ENCODE measurements at places on chromosomes 5 and 9.

DNA sequence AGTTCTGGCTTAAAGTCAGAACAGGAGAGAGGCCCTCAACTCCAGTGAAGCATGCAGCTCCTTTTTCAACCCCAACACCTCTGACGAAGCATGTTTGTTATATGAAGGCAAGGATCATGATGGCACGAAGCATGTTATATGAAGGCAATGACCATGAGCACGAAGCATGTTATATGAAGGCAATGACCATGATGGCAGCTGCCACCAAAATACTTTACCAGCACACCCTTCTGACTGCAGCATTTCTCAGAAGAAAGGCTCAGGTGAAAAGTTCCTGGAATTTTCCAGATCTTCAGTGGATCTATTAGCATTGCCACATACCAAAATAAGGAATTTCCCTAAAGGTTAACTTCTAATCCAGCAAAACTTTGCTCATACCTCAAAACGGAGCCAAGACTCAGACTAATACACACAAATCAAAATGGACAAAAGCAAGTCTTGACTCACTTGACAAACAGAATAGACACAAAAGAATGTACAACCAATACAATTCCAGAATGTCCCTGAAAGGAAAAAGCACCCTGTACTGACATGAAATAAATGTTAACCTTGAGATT, 217.4 kb downstream of the FANCC start:
- DNase-seq = no peak

- no peak for DNase-seq
Observed at GRCh38 chr9:105508530-105508929, 49.4 kb upstream of the FKTN start.

- DNase-seq = no peak
Observed at GRCh38 chr5:66329078-66329477, 185.0 kb downstream of the SREK1 start.

DNA sequence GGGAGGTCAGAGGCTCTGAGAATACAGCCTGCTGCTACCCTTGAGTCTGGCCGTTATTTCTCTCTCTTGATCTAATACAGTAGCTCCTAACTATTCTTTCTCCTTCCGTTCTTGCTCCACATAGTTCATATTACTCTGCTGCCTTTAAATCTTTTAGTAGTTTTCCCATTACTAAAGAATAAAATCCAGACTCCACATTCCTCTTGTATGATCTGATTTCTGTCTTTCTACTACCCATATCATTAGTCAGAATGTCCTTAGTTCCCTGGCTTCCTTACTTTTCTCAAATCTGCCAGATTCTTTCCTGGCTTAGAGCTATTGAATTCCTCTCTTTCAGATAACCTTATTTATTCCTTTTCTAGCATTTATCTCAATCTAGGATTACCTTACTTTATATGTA, 40.0 kb downstream of the MARCHF6 start:
- DNase-seq = no peak

GRCh38 chr9:121840838-121841760, 189.7 kb downstream of the DAB2IP start:
- DNase-seq = no peak

GRCh38 chr5:148952097-148952867, 110.6 kb downstream of the SH3TC2 start:
- DNase-seq = no peak

DNA sequence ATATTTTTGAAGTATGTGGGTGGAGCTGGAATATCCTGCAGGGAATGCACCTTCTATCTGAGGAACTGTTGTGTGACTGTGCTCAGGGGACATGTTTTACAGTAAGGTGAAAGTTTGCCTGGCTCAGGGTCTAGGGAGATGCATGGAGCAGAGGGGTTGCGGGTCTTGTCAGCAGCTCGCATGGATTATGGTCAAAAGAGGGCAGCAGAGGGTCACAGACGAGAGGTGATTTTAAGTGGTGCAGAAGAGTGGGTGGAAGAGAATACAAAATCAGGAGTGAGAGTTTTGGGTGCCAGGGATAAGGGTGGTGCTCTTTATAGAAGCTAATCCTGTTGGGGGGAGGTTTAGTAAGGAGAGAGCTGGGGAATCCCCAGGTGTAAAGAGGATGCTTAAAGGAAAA, 53.5 kb upstream of the GRIN3A start:
- peak; percentile 3 for DNase-seq

DNA sequence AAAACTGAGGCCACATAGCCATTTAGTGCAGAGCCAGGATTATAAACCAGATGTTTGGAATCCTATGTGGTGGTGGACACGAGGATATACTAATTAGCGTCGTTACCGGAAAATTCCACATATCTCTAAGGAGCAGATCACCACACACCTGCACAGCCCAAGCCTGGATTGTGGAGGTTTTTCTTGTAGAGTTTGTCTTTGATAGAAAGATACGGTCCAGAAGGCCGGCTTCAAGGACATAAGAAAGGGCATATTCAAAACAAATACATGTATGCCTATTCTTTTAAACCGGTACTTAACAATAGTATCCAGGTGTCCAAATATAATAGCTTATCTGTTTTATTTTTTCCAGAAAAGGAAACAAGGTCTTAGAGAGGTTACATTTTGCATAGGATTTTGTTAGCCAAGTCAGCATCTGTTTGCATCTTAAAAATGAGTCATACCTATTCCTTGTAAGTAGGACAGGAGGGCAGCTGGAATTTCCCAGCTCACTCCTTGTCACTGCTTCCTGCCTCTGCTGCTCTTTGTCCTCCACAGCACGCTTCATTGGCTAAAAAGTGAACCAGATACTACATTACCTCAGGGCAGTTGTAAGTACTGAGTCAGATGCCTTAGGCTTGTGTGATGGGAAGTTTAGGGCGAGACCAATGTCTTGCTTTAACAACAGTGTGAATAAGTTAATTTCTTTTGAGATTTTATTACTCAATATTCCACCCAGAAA, 3.6 kb downstream of the TMC1 start:
- no peak for DNase-seq

DNA sequence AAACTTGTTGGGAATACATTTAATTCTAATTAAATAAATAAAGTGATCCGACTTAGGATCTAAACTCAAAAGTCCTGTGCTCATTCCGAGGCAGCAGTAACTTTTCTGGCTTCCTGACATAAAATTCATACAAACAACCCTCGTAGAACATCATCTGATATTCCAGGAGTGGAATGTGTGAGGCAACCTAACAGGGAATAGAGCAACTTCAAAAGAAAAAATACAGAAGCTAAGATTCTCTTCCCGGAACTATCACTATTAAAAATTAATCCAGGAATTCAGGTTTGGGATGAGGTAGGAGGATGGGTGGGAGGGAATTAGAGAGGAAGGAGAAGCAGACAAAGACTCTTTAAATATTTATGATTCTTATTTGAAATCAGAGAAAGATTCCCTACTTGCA, 32.9 kb upstream of the TRIO start:
- DNase-seq = no peak

GRCh38 chr9:126844085-126844484, 16.4 kb upstream of the ZBTB34 start:
- peak; percentile 62 for DNase-seq

- no peak for DNase-seq
Observed at GRCh38 chr5:157554179-157555036, 21.2 kb downstream of the ADAM19 start.

Data from NCI-H446 treated with DMSO at 0.1 percent for 48 hours (cell line).